HFFc6 (cell line): ENCODE measurements at places on chromosomes 1 and 21.

GRCh38 chr1:7717748-7718368 is 53.2 kb upstream of the VAMP3 start:
- no peak for DNase-seq

GRCh38 chr1:1359308-1359663 is 931 bp upstream of the MXRA8 start:
- peak; percentile 73 for DNase-seq

DNA sequence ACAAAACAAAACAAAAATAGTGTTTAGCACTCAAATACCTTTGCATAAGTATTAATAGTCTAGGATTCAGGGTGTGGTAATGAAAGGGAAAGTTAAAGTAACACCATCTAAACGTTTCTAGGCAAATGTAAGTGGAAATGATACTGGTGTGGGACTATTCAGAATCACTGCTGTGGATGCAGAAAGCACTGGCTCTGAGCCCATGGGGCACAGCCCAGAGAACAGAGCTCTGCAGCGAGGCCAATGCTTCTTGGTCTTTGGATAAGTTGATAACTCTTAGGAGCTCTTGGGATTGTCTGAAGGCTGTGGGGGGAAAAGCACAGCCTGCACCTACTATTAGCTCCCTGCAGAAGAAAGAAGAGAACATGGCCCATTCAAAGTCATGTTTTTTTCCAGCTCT is 21.4 kb upstream of the DNM3 start:
- DNase-seq = no peak

DNA sequence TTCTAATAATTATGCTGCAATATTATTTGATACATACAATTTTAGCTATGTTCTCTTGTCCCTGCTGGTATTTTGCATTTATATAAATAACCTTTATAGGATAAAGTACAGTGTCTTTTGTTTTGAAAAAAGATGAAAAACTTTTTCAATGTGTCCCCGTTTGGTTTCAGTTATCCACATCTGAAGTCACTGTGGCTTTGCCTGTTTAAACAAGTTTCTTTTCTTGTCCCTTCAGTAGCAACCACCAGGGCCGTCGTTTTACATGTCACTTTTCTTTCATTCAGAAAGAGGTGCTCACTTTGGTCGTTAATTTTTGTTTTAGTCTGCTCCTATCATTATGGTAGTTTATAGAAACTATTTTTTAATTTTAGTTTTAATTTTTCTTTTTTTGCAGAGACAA is 41.4 kb downstream of the RABGAP1L start:
- no peak for DNase-seq

GRCh38 chr1:106659490-106660244 is 396.8 kb upstream of the PRMT6 start:
- no peak for DNase-seq

DNA sequence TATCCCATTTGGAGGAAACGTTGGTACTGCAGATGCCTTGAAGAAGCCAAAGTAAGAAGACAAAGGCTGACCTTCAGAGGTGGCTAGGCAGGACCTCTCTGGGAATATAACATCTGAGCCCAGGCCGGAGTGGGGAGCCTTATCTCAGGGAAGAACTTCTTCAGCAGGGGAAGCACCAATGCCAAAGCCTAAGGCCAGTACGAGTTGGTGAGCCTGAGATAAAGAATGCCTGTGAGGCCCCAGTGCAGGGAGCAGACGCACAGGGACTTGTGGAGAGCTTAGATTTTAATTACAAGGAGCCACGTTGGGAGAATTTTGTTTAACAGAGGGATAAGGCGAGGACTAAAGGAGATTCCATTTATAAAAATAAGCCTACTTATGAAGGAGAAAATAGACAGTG is 468.8 kb upstream of the RUNX1 start:
- DNase-seq = no peak

- no peak for DNase-seq
Measured at GRCh38 chr1:232834066-232834465, 28.9 kb downstream of the MAP10 start.

DNA sequence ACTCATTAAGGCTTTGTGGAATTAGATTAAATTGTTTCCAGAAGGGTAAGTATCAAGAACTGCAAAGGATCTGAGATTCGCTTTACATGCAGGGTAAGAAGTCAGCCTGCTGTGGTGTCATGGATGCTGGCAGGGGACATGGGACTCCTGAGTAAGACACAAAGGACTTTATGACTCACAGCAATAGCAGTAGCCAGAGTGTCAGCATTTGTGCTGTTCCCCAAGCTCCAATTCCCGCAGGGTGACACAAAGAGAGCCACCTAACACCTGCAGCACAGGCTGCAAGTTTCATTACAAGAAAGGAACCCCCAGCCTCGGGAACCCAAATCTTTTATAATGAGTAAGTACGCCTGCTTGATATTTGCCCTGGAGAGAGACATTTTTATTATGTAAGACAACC is 298.1 kb upstream of the POU3F1 start:
- no peak for DNase-seq

DNA sequence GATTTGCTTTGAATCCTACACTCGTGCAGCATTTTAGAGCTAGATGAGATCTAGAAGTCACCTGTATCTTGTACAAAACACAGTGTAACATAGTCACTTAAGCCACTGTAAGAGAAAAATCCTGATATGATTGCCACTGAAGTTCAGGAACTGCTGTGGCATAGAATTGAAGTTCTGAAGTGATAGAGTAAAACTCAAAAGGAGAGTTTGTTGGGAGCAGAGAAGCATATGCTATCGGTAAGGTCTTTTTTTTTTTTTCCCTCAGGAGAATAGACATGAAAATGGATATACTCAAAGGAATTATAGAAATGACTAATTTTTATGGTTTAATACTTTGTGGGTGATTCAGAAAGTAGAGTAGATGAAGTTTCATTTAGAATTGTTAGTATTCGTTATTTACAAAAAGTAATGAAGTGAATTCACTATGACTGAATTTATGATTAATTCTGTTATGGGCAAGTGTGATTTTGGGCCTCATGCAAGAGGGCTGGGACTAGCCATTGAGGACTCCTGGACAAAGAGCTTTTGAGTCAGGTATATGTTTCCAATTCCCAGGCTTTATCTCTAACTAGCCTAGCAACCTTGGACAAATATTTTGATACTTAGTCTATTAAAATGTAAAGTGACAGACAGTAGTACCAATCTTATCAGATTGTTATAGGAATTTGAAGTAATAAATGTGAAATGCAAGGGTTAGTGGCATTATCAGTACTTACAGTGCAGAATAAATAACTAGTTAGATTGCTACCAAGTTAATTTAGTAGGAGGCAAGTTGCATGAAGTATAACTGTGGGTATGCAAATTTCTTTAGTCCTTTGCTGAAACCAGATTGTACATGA is 3.1 kb downstream of the KCTD3 start:
- peak; percentile 1 for DNase-seq

DNA sequence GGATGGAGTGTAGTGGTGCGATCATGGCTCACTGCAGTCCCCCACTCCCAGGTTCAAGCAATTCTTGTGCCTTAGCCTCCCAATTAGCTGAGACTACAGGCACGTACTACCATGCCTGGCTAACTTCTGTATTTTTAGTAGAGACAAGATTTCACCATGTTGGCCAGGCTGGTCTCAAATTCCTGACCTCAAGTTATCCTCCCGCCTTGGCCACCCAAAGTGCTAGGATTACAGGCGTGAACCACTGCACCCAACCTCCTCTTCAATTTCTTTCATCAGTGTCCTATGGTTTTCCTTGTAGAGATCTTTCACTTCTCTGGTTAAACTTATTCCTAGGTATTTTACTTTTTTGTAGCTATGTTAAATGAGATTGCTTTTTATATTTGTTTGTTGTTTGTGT is 10.7 kb upstream of the MAST2 start:
- DNase-seq = no peak

DNA sequence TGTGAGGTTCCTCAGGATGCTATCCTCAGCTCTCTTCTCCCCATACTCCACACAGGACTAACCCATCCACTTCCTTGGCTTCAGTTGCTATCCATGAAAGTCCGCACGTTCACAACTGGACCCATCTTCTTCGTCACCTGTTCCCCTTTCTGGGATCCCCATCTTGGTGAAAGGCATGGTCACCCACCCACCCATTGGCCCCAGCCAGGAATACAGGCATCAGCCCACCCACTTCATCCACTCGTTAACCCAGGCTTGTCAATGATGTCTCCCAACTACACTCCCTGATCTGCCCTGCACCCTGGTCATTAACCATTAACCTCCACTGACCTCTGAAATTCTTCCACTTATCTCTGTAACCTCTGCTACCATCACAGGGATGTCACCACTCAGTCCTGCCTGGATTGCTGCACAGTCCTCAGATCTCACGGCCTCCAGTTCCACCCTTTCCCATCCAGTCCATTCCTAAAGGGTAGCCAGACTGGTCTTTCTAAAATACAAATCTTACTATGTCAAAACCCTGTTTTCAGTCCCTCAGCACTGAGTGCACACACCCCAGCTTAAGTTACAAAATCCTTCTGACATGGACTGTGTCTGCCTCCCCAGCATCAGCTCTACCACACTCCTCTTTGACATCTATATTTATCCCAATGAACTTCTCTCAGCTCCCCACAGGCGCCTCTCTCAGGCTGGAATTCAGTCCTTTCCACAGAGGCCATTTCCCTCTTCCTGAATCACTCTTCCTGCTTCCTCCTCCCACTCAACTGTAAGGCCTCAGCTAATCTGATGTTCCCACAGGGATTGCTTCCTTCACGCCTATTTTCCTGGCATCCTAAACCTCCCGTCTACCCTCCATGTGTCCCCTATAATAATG is 10.4 kb downstream of the PGLYRP4 start:
- DNase-seq = no peak

GRCh38 chr1:204983136-204983535 is 59.9 kb upstream of the CNTN2 start:
- no peak for DNase-seq

DNA sequence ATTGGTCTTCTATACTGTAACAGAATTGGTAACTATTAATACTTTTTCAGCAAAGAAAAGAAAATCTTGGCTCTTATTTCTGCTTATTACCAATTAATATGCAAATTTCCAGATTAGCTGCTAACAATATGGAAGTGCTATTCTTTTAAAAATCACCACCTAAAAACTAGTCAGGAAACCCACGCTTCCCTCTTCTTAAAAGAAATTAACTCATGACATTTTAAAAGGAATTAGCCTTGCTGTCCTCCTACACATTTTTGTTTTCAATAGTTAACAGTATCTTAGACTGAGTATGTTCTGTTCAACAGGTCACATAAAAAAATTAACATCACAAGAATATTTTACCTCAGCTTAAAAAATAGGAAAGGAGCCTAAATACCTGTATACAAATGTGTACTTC is 27.3 kb downstream of the ABL2 start:
- DNase-seq = no peak

DNA sequence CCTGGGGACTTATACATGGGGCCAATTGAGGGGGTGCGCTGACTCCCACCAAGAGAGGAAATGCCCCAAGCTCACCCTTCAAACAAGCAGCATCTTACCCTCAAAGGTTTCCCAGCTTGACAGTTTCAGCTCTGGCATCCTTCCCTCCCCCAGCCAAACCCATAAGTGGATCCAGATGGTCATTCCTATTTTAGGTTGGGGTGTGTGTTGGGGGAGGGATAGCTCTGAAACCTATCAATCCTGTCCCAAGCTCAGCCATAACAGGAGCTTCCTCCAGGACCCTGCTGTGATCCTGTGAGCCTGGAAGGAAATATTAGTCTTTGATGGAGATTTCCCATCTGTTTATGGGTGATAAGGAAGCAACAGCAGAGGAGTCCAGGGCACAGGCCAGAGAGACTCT is 3.4 kb upstream of the TMEM222 start:
- peak; percentile 18 for DNase-seq

DNA sequence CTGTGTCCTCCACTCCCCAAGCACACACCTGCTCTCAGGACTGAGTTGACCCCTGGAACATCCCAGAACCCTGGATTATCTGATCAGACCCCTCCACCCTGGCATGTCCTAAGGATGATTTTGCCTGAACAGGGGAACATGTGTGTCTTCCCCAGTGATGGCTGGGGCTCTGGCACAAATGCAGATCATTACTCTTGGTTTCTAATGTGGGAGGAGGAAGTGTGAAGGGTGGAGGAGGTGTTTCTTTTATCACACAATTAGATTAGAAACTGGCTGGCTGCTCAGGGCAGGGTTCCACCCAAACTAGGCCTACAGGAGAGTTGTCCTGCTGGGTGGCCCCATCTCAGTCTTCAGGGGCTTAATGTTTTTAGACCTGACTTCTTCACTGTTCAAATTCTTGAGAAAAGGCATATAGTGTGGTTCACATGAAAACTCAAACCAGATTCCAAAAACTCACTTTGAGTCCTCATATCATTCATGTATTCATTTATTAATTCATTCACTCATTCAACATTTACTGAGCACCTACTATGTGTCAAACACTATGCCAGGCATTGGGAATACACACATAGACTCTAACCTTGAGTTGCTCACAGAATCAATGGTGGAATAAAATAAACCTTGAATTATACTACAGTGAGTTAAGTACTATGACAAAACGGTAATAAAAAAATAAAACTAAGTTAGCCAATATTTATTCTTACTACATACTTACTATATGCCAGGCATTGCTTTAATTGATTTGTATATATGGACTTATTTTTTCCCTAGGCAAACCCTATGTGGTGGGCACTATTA is 221.8 kb upstream of the JUN start:
- DNase-seq = no peak

GRCh38 chr1:156226116-156226538 is 13.3 kb downstream of the PMF1 start:
- DNase-seq = no peak

GRCh38 chr1:15452866-15453571 is 3.5 kb upstream of the CELA2A start:
- DNase-seq = no peak

GRCh38 chr1:29801561-29801973 is 565.2 kb downstream of the PTPRU start:
- no peak for DNase-seq

DNA sequence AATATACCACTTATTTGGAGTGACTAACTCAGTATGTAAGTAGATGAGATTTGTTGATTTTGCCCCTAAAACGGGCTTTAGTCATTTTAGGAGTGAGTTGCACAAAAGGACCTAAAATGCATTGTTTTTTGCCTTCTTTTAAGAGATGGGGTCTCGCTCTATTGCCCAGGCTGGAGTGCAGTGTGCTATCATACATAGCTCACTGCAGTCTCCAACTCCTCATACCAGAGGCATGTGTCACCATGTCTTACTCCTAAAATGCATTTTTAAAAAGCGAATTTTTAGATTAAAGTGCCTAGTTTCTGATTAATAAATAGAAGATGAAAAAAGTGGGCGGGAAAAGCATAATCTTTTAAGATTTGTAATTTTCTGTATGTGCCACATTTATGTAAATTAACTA is 11.5 kb upstream of the NEXN start:
- DNase-seq = peak; percentile 27

DNA sequence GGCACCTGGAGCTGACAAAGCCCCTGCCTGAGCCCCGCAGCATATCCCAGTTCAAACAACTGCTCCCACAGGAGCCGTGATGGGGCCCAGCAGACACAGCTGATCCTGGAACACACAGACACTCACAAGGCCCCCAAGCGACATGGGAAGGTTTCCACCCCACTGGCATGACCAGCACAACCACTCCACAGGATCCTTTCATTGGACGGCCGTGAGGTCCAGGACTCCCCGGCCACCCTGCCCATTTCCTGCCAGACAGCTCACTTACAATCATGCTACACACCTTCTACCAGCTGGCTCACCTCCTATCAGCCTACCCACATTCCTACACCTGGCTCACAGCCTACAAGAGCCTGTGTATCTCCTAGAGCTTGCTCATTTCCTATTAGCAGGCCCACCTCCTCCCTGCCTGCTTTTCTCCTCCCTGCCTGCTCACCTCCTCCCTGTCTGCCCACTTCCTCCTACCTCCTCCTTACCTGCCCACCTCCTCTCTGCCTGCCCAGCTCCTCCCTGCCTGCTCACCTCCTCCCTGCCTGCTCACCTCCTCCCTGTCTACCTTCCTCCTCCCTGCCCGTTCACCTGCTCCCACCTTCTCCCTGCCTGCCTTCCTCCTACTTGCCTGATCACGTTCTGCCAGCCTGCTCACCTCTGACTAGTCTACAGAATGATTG is 73.9 kb downstream of the MATN1 start:
- DNase-seq = no peak
